MCF 10A (cell line): ENCODE measurements at places on chromosomes 11 and 22.

- DNase-seq = no peak
Measured at GRCh38 chr11:66543263-66544107, 2.4 kb downstream of the ZDHHC24 start.

DNA sequence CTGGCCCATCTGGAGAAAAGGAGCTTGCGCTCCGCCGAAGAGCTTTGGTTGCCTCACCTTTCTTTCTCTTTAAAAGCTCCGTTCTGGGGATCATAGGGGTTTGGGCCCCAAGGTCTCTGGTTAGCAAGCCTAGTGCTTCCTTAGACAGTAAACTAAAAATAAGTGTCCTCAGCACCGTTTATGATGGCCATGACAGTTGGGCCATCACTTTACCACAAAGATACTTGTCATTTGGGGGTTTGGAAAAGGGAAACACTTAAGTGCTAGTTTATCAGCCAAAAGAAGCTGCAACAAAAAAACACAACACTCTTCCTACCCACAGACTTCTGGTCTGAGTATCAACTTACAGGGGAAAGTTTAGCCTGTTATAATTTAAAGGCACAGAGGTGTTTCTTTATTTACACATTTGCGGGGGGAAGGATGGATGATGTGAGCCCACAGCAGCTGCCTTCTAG, 88.4 kb upstream of the CD44 start:
- DNase-seq = no peak

GRCh38 chr11:1896923-1897322, 5.2 kb upstream of the PRR33 start:
- no peak for DNase-seq

GRCh38 chr22:19599626-19600243, 75.5 kb upstream of the CLDN5 start:
- DNase-seq = no peak

- DNase-seq = no peak
Measured at GRCh38 chr11:28517621-28518020, 409.4 kb downstream of the METTL15 start.

DNA sequence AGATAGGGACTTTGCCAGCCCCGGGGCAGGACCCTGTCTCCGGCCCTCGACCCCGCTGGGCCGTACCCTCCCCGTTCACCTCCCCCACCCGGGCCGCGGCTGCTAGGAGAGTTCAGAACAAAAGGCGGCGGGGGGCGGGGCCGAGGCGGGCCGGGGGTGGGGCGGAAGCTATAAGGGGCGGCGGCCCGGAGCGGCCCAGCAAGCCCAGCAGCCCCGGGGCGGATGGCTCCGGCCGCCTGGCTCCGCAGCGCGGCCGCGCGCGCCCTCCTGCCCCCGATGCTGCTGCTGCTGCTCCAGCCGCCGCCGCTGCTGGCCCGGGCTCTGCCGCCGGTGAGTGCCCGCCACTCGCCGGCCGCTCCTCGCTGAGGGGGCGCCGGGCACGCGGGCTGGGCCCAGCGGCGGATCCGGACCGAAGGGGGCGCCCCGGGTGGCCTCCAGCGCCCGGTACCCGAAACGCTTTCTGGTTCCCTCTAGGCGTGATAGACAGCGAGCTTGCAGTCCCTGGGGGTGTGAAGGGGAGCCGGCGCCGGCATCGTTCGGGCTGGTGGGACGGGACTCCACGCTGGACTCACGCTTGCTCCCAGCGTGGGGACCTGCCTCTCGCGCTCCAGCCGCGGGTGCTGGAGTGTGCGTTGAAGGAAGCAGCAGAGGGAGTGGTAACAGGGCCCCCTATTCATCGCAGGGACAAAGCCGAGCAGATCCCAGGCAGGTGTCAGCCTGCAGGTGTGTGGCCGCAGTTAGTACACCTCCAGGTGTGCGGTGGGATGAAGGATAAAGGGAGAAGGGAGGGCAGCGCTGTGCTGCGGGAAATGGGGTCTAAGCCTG, at the start of gene MMP11:
MMP11 (plus strand) TSS at position 201 of the 825 bp plus-strand sequence; CDS start at position 223, 22 bp downstream.
- DNase-seq = peak; percentile 27

DNA sequence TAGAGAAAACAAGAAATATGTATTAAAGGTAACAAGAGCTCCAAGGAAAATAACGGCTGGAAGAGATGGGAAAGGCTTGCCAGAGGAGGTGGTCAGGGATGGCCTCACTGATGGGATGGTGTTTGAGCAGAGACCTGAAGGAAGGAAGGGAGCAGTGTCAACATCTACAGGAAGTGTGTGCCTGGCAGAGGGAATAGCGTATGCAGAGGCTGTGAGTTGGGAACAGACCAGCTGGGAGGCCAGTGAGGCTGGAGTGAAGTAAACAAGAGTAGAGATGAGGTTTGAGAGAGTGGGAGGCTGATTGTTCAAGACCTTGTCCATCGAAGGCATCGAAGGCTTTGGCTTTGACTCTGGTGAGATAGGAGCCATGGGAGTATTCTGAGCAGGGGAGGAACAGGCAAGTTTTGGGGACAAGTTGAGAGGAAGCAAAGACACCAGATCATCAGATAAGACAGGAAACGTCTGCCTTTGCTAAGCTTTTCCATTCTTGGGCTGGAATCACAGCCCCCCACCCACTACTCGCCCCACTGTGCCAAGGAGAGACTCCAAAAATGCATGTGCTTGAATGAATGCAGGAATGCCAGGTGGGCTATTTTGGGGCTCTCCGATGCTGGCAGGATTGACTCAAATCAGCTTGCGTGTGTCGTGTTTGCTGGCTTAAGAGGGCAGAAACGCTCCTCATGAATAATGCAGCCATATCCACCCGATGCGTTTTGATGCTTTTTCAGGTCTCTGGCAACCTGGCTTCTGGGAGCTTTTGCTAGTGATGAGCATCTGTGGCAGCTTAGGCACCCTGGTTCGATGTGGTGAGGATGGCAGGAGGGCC, 7.2 kb downstream of the SGSM1 start:
- no peak for DNase-seq

- DNase-seq = no peak
Measured at GRCh38 chr11:45994371-45995341, 72.2 kb downstream of the LARGE2 start.

GRCh38 chr11:70717936-70718595, 319.7 kb downstream of the CTTN start:
- no peak for DNase-seq

GRCh38 chr22:25203082-25203481, 3.4 kb downstream of the CRYBB3 start:
- no peak for DNase-seq

GRCh38 chr11:45919806-45920530, 2.3 kb upstream of the PEX16 start:
- no peak for DNase-seq

- DNase-seq = no peak
Measured at GRCh38 chr22:20271114-20271994, 3.2 kb upstream of the RTN4R start.

- DNase-seq = no peak
Measured at GRCh38 chr22:43269646-43270045, 73.5 kb downstream of the SCUBE1 start.

DNA sequence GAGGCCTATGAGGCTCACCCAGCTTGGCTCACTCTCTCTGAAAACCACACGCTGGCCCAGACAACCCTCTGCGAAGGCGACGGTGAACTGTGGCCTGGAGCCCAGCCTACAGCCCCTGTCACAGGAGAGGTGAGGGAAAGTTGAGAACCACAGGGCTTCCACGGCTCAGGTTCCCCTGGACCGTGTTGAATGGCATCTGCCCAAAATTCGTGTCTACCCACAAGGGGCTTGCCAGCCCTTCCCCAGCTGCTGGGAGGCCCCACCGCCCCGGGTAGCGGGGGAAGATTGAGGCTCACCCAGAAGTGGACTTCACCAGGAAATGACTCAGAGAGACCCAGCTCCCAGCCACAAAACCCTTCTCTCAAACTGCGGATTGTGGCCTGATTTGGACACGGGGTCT, 197.1 kb downstream of the CTTN start:
- DNase-seq = no peak

DNA sequence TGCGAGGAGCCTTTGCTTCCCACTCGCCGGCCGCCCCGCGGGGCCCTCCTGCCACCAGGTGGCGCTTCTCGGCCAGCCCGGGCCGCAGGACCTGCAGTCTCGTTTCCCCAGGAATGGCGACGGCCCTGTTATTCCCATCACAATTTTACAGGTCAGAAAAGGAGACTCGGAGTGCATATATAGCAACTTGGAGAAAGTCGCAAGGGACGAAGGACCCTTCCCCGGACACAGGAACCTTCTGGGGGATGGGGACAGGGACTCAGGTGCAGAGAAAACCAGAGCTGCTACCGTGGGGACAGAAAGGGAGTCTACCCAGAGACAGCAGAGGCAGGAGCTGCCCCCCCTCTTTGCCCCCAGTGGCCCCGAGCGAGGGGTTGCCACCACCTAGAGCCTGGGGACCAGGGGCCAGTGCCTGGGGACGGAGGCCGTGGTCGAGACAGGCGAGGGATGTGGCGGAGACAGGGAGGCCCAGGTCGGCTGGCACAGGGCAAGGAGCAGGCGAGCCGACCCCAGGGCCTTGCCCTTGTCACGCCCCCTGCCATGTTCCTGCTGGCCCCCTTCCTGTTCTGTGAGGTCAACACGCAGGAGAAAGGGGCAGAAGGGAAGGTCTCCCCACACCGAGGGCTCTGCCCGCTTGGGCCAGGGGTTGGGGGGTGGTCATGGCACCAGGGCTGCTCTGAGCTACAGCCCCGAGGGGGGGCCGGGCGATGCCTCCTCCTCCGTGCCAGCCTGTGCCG, 3.5 kb upstream of the KRTAP5-6 start:
- peak; percentile 67 for DNase-seq

- no peak for DNase-seq
Measured at GRCh38 chr11:14331476-14332136, 27.4 kb downstream of the RRAS2 start.

DNA sequence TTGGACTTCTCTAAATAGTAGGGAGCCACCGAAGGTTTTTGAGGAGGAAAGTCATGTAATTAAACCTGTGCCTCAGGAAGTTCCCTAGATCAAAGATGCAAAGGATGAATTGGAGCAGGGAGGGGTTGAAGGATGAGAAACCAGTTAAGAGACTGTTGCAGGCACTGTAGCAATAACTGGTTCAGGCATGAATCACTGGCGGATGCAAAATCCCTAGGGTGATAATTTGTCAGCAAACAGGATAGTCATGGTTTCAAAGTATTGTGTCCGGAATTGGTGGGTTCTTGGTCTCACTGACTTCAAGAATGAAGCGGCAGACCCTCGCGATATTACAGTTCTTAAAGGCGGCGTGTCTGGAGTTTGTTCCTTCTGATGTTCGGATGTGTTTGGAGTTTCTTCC, 19.9 kb downstream of the TRIOBP start:
- peak; percentile 41 for DNase-seq

- DNase-seq = no peak
Measured at GRCh38 chr11:76734456-76735420, 48.4 kb upstream of the TSKU start.

DNA sequence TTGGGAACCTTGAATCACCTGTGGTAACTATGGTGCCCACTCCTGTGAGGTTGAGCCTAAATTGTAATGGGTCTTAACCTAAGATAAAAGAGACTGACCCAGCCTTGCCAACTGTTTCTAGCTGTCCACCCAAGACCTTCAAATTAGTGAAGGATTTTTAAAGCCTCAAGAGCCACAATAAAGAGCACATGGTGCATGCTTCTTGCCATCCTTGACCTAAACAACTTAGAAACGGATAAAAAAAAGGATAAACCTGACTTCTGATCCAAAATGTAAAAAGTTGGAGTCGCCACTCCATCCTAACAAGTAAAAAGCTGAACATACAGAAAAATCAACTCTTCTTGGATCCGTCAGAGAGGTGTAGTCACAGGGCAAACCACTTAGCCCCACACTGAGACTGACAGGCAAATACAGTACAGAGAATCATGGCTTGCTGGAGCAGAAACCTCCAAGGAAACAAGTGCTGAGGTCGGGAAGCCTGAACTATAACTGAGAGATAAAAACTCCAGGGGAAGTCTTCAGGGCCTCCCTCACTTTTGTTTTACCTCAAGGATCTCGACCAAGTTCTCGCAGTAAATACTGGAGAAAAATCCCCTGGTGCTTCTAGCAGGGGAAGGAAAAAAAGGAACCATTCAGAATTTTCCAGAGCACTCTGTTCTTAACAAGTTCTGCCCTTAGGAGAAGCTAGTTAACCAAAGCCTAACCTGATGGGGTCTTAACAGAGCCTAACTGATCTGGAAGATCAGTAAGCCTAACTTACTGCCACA, 16.3 kb downstream of the ENTHD1 start:
- no peak for DNase-seq

- DNase-seq = no peak
Measured at GRCh38 chr11:42085736-42086135, 626.3 kb upstream of the LRRC4C start.

DNA sequence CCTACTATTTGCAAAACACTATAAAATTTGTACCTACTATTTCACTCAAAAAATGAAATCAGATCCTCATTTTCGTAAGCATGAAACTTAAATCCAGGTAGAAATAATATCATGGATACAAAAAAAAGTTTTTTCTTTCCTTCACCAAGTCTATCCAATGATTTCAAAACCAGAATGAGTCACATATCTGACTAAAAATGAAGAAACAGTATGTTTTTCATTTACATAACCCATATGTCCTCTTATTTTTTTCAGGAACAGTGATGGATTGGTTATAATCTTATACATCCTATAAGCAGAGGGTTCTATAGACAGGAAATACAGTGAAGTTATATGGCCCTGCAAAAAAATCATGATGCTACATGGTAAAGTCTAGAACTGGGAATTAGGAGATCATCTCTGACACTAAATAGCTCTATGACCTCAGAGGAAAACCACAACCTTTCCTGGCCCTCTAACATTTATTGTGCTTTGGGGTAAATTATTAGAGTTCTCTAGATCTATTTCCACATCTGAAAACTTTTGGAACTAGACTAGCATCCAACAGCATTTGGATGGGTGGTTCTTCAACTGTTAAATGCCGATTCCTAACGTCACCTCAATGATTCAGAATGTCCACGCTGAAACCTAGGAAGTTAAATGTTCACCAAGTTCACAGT, 10.9 kb downstream of the MTMR2 start:
- peak; percentile 63 for DNase-seq

GRCh38 chr11:93169950-93170561, 27.7 kb downstream of the SLC36A4 start:
- peak; percentile 63 for DNase-seq

- DNase-seq = no peak
Measured at GRCh38 chr11:71473793-71474080, 20.7 kb downstream of the NADSYN1 start.

DNA sequence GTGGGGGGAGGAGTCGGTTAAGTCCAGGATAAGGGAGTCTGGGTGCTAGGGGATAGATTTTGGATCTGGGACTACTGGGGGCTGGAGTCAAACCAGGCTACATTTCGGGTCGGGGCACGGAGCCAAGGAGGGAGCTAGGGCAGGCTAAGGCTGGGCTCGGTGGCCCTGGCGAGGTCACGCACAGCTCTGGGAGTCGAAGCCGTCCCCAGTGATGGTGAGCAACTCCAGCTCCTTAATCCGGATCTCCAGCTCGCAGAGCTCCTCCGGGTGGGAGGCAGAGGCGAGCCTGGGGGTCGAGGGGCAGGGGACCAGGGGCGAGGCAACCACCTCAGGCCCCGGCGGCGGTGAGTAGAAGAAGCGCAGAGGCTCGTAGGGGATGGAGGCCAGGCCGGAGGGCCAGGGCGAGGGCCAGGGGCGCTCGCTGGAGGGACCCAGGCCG, 544 bp downstream of the C11orf91 start:
- no peak for DNase-seq
